ENCODE measurements at places on chromosomes 7 and 10.

DNA sequence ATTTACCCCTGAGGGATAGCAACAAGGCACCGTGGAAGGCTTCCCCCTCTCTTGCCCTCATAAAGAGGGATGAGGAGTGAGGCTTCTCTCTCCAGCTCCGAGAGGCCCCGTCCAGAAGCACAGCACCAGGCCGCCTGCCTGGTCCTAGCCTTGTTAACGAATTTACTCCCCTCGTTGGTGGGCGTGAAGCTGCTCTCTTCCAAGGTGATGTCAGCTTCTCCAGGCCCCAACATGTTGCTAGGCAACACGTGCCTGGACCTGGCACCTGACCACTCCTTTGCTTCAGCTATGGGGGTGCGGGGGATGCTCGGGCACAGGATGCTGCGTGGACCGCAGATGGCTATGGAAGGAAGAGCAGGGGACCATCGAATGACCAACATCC is 135.2 kb upstream of the MGMT start:
- no peak for DNase-seq

- DNase-seq: no peak
Measured at GRCh38 chr7:108200326-108200725, 70.2 kb upstream of the LAMB4 start.

- DNase-seq: no peak
Measured at GRCh38 chr7:22696541-22697228, 30.3 kb upstream of the IL6 start.

DNA sequence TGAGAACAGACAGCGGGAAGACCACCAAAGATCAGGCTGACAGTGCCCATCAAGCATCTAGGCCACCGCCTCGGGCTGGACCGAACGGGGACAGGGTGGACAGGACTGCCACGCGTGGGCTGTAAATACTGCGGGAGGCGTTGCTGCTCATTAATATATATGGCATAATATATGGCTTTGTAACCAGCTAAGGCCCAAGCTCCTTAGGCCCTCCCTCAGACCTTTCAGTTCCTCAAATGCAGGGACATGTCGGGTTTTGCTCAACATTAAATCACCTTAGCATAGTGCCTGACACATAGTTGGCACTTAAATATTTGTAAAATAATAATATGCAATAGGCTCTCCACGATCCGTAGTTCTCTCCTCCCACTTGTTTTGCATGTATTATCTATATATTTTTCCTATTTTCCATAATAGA is 402 bp upstream of the TMEM168 start:
- no peak for DNase-seq

- no peak for DNase-seq
Measured at GRCh38 chr10:95536017-95536416, 25.2 kb downstream of the SORBS1 start.

GRCh38 chr7:135748770-135749169 is at the start of gene FAM180A:
Gene FAM180A, minus strand, starts transcription at chr7:135748813. Its CDS starts 233 bp downstream, at chr7:135748580.
- DNase-seq: no peak

- no peak for DNase-seq
Measured at GRCh38 chr10:79055100-79055782, 13.5 kb upstream of the ZMIZ1 start.

- DNase-seq: no peak
Measured at GRCh38 chr10:31549896-31550295, 230.9 kb downstream of the ZEB1 start.
